Sigmoid colon (tissue), 7 donors: ENCODE measurements at places on chromosomes 2 and 18. TPM values are rescaled to one million over a fixed set of nuclear protein-coding genes. Genes with fewer than 3 reads are reported as not detected.

The ERICH2 gene
- not detected for total RNA-seq

The RANBP2 gene
- 57.1 TPM for total RNA-seq

The SPC25 gene
- total RNA-seq, result not detected

The C2orf80 gene
- not detected for total RNA-seq

The CPO gene
- total RNA-seq, result 1.1 TPM

DNA sequence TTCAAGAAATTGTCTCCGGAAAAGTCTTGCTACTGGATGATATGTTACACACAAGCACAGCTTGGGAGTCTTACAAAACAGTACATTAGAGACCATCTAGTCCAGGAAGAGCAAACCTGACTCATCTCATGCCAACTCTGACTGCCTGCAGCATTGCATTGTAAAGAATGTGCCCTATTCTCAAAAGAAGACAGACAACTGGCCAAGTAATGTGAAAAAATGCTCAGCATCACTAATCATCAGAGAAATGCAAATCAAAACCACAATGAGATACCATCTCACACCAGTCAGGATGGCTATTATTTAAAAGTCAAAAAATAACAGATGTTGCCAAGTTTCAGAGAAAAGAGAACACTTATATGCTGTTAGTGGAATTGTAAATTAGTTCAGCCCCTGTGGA, 42.7 kb upstream of the GORASP2 start:
- no peak for DNase-seq

- DNase-seq, result no peak
These were observed 5.0 kb downstream of the DLX1 start for GRCh38 chr2:172090044-172090961.

GRCh38 chr2:209321076-209321475, 102.8 kb upstream of the MAP2 start:
- DNase-seq, result no peak

GRCh38 chr2:191714925-191715324, 37.0 kb downstream of the NABP1 start:
- DNase-seq, result no peak

DNA sequence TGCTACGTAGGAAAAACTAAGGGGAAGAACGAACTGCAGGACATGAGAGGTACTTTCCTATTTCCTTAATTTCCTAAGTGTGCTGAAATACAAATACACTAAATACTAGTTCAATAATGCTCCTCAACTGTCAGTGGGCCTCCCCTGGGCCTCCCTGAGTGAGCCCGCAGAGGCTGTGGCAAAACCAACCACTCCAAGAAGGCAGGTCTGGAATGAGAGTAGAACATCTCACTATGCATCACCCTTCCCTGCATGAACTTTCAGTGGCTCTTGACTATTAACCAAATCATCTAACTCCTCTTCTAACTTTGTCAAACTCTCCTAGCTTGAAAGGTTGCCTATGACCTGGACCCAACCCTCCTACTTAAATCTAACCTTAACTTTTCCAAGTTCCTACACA, 84.6 kb downstream of the THADA start:
- DNase-seq, result no peak

- DNase-seq, result no peak
These were observed 228.9 kb downstream of the ADCYAP1 start for GRCh38 chr18:1133541-1133940.

- DNase-seq, result no peak
These were observed 154.9 kb downstream of the LNPK start for GRCh38 chr2:175847128-175847527.
